ENCODE measurements at places on chromosomes 6 and 20. TPM values are rescaled to one million over a fixed set of nuclear protein-coding genes. Genes with fewer than 3 reads are reported as not detected.

GRCh38 chr6:42791706-42792320, 10.0 kb downstream of the BICRAL start:
- no peaks in the 10 kb centered on the region for H3K27me3 ChIP-seq
- peaks cover 20% of the 10 kb centered on the region for H3K4me1 ChIP-seq
- H3K4me3 ChIP-seq = no peak overlapping the region
- no peak overlapping the region for H3K27ac ChIP-seq
- no peak for DNase-seq

Gene PRR18
- not detected for total RNA-seq

- H3K27ac ChIP-seq = no peak overlapping the region
- peaks cover 12% of the 10 kb centered on the region for H3K4me1 ChIP-seq
- DNase-seq = no peak
- H3K4me3 ChIP-seq = no peak overlapping the region
These were observed 4.8 kb upstream of the ATXN1 start for GRCh38 chr6:16766043-16766536.

GRCh38 chr20:54079652-54080051, 9.3 kb upstream of the BCAS1 start:
- H3K4me3 ChIP-seq = no peak overlapping the region
- no peak overlapping the region for H3K27ac ChIP-seq

Gene LPA
- total RNA-seq = 0.18 TPM
